ENCODE measurements at places on chromosomes 4 and X.
A peak's percentile ranks its signal among the peaks of the same experiment; 100 is the strongest.

- DNase-seq, result no peak
Observed at GRCh38 chr4:70426789-70427188, 29.0 kb downstream of the OPRPN start.

DNA sequence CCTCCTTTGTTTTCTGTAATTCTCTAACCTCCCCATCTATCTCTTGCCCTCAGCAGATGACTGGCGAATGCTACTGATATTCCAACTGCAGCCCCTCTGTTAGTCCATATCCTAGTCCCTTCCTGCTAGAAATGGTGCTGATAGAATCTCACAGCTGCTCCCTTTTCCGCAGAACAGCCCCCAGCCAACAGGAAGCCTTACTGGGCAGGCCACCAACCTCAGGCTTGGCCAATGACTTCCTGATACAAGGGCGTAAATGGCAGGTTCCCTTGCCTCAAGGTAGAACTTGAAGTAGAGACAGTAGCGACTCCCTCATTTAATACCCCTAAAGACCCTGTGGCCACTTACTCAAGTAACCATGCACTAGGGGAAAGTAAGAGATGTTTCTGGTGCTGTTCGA is 26.7 kb upstream of the SLC2A9 start:
- no peak for DNase-seq

DNA sequence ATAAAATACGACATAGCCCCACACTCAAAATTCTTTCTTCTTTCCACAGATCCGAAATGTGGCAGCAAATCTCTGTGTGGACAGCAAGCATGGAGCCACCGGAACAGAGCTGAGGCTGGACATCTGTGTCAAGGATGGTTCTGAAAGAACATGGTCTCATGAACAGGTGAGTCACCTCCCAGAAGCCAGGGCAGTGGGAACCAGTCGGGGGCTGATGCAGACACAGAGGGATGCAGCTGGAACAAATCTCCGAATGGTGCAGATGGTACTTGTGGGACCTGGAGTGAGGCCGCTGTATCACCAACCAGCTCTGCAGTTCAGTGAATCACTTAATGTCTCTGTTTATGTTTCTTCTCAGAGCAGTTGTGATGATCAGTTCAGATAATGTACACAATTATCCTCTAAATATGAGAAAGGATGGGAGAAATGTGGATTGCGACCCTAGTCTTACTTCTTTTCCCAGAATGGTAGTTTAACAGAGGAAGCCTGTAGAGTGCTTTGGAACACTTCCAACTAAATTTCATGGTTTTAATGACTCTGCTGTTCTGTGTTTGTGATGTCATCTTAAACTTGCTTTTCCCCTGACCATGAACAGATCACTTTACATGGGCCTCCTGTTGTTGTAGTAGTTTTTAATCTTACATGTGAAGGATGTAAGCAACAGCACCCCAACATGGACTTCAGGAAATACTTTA is 159.3 kb upstream of the GALNT7 start:
- no peak for DNase-seq

DNA sequence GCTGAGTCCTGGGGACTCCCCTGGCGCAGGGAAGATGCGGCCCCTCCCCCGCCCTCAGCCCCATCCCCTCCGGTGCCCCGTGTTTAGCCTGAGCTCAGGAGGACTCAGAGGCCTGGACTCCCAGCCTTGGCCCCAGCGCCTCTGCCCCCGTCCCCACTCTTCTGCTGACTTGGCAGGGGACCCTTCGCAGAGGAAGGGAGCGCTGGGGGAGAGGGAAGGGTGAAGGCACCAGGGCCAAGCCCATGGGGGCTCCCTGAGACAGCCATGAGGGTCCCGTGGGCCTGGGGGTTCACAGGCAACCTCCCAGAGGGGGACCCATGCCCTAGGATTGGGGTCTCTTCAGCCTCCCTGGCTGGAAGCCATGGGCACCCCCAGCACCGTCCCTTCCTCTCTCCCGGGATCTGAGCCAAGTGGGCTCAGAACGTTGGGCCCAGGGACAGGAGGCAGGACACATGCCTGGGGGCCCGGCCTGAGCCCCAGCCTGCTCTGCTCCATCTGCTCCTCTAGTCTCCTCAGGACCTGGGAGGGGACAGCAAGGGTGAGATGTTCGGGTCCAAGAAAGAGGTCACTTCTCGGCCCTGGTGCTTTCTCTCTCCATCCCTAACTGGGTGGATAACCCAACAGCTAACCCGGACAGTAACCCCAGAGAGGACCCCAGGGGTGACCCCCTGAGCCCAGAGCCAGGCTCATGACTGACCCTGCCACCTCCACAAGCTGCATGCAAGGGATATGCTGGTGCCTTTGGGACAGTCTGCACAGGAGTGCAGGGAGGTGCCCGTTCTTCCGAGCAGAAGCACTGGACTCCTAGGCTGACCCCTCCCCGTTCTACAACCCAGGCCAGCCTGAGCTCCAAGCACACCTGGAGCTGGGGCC is 1.5 kb upstream of the CPLX1 start:
- DNase-seq, result no peak

DNA sequence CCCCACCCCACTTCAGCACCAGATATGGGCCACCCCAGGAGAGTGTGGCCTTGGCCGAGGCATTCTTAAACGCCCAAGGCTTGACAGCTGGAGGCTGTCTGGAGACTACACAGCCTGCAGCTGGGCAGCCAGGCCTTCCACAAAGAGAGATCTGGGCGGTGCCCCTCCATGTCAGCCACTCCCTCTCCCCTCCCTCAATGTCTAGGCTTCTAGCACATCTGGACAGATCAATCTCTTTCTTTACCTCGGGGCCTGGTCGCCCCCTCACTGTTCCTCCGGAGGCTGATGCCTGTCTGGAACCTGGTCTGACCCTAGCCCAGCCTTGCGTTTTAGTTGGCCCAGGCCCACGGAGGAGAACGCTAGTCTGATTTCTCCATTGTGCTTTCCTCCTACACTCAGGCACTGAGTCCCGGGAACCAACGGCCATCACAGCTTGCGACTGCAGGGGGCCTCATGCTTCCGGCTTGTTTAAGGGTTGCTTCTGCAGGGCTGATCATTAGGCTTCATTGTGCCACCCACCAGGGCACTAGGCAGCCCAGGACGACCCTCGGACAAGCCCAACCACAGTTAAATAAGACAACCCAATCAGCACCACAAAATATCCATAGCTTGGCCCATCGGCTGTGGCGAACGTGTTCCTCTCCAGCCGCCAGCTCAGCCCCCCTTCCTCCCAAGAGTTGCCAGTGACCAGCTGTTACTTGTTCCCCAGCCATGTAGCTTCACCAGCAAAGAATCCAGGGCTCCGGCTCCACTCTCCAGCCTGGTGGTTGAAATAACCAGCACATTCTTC is 200.6 kb downstream of the BCOR start:
- DNase-seq, result no peak

- no peak for DNase-seq
Observed at GRCh38 chr4:168600796-168601583, 104.1 kb downstream of the PALLD start.

DNA sequence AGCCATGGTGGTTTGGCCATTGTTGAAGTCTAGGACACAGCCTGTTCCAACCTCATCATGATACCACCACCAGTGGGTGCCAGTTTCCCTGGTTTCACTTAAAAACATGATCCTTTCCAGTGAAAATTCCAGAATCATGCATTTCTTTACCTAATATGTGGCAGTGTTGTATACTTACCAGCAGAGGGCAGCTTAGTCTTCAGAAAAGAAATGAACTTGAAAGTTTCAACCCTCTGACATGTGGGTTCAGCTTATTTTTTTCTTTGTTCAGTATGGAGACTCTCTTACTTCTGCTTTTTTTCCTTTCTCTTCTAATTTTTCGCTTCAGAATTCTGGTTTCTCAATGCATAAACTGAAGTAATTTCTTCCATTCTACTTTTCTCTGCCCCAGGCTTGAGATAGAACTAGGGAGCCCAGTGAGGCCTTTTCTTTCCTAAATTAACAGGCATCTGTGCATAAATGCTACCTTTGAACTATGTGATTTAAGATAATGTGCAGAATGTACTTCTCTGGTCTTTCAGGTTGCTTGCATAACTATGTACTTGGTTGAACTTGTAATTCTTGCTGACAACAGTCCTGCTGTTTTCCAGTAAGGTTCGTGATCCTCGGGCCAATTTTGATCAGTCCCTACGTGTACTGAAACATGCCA is 10.7 kb downstream of the LIAS start:
- DNase-seq, result peak; percentile 9

DNA sequence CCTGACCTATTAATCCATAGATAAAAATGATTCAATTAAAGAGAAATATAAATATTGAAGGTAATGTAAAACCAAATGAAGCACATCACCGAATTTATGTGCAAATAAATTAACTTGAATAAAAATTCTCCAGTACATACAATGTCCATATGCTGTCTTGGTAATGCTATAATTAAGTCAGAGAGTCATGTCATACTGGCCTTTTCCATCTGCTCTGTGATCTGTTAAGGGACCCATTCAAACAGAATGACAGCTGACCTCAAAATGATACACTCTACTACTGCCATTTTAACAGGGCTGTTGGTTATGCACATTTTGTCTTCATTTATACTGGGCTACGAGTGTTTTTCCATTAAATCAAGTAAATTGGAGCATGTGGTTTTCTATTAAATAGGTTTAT is 99.3 kb downstream of the TEX13A start:
- DNase-seq, result no peak

- DNase-seq, result no peak
Observed at GRCh38 chr4:174752026-174752425, 77.0 kb downstream of the GLRA3 start.

DNA sequence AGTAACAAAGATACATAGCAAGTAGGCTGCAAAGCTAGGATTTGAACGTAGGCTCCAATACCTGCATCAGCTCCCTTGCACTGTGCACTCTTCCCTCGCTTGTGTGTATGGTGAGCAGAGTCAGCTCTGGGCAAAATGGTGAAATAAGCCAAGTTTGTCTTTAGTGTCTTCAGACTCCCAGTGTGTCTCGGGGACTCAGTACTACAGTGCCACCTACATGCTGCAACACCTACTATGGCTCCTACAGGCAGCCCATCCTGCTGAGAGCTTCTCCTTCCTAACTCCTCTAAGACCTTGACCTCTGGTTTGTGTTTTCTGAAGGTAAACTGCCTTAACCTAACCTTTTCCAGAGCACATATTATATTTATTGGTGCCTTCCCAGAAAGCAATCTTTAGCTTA is 42.5 kb downstream of the RTL9 start:
- no peak for DNase-seq

DNA sequence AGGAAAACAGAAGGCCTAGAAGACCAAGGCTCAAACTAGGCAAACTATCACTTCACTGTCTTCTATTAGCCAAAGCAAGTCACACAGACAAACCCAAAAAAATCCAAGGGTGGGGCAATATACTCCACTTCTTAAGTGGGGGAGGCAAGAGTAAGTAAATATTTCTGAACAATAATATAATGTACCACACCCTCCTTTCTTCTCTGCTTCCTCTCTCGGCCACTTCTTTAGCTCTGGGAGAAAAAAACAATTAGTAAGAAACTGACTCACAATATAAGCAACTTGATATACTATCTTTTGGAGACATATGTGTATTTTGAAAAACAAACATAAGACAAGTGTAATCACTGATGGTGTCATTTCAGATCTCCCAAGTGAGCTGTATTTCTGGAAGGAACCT is 14.8 kb downstream of the DCAF8L1 start:
- DNase-seq, result no peak

GRCh38 chr4:181858741-181859140 is 384.5 kb upstream of the TENM3 start:
- no peak for DNase-seq

DNA sequence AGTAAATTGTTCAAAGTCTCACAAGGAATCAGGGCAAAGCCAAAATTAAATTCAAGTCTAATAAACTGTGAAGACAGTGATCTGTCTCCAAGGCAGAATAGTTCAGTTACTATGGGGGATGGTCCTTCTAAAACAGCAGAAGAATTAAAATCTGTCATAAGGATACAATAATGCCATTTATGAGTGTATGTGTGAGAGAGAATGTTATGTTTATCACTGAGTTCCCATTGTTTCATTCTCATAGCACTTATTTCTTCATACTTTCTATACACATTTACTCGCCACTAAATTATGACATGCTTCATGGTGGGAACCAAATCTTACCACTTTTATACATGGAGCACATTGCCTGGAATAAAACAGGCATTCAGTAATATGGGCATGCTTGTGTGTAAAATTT is 102.5 kb downstream of the AMMECR1 start:
- no peak for DNase-seq

- DNase-seq, result no peak
Observed at GRCh38 chr4:148161601-148162000, 280.6 kb downstream of the NR3C2 start.

DNA sequence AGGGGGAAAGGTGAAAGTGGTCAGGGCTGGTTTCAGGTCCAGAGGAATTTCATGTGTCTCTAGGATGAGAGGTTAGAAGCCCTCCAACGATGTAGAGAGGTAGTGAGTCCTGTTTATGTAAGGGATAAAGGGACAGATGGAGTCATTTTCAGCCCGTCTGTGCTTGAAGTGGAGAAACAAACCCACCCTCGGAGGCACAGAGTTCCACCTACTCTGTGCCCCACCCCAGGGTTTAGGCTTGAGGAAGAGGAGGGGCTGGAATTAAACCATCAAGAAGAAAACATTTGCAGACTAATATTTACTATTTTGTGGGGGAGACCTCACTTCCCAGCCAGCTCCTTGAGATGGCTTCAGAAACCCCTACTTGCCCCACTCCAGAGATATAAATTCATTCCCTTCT is 868 bp upstream of the GNL3L start:
- no peak for DNase-seq

DNA sequence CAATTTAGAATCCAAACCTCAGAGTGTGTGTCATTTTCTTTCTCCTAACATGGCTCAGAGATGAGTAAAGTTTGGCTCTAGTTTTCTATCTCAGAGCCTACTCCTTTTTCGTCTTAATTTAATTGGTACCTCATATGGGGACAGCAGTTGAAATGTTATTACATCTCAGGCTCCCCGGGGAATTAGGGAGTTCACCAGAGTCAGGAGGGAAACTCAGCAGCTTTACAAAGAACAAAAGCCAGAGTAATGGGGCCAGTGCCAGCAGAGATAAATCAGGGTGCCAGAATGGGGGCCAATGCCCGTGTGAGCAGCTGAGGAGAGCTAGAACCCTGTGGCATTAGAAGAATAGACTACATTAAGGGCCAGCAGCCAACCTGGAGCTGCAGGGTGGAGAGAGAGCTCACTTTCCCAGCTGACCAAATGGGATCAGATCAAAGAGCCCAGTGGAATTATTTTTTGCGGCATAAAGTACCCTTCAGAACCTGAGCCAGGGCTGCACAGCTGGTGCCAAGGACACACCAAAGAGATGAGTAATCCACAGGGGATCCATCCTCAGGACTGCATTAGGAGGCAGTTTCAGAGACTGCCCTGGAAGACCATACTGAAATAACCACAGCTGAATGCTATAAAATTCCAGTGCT is 207.1 kb upstream of the DKK2 start:
- no peak for DNase-seq
